Right cardiac atrium (tissue), 5 donors: ENCODE measurements at places on chromosomes 7 and 10.

DNA sequence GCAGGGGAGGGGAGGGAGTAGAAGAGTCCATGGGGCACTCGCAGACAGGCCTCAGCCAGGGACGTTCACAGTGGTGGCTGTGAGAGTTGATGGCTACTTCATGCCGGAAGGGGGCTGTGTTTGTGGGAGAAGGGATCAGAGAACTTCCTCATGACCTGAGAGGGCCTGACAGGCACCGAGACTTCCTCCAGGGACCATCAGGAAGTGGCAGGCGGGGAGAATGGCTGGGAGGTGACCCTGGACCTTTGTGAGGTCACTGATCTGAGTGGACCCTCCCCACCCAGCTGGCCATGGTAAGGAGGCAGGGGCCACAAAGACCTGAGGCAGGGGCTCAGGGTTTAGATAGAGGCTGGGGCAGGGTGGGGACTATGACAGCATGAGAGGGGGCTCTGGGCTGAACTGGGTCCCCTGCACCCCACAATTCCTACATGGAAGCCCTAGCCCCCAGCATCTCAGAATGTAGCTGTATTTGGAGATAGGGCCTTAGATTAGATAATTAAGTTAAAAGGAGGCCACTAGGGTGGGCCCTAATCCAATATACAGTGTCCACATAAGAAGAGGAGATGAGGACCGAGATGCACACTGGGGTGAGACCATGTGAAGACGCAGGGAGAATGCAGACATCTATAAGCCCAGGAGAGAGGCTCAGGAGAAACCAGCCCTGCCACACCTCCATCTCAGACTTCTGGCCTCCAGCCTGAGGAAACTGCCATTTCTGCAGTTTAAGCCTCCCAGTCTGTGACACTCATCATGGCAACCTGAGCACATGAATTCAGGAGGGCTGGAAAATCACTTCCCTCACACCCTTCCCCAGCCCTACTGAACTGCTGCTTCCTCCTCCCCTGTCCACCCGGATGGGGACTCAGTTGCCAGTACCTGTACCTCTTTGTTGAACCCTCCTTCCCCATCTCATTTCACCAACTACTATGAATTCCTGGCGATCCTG, 273.9 kb upstream of the ZNF32 start:
- no peak for DNase-seq

- no peak for DNase-seq
Observed at GRCh38 chr7:55132890-55133551, 114.2 kb downstream of the EGFR start.

DNA sequence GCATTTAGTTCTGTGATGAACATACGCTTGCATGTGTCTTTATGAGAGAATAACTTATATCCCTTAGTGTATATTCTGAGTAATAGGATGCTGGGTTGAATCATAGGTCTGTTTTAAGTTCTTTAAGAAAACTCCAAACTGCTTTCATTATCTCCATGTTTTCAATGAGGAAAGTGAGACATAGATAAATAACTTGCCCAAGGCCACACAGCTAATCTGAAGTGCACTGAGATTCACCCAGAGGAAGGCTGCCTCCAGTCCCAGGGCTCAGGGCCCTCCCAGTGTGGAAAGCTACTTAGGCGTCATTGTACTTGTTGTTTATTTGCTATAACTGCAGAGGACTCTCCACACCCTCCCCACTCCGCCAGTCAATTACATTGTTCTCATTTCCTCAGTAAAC, 126.7 kb downstream of the INHBA start:
- no peak for DNase-seq

DNA sequence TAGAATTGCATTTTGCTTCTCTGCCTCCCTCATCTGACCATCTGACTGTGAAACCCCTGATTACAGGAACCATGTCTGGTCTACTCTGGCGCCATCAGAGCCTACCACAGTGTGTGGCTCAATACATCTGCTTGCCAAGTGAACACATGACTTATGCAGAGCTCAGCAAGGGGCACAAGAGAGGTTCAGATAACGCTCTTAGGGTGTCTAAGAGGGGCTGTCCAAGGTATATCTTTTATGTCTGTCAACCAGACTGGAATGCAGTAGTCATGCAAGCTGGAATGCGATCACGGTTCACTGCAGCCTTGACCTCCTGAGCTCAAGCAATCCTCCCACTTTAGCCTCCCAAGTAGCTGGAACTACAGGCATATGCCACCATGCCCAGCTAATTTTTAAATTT, 10.3 kb upstream of the RRP12 start:
- DNase-seq = no peak

- no peak for DNase-seq
Observed at GRCh38 chr10:725302-725701, 35.8 kb upstream of the DIP2C start.

DNA sequence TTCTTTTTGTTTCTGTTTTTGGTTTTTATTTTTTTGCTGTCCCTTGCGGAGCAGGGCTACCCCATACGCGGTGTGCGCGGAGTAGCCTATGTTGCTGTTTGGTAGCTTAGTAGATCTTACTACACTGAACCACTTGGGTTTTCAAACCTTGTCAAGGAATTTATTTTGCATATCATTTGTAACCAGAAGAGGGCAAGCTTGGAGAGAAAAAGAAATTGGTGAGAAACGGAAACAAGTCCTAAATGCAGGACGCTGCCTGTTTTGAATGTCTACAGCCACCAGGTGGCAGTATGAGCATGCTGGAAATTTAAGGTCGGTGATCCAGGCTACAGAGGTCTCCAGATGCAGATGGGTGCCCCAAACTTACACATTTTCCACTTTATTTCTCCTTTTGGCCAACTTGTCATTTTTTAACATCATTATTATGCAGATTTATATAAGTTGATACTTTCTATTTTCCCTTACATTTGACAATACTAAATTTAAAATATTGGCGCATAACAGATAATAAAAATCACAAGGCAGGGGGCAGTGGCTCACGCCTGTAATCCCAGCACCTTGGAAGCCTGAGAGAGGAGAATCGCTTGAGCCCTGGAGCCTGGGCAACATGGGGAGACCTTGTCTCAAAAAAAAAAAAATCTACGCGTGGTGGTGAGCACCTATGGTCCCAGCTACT, 15.3 kb upstream of the TRA2A start:
- DNase-seq = peak; percentile 82

GRCh38 chr10:119132521-119133345, 28.8 kb downstream of the DENND10 start:
- DNase-seq = no peak

- no peak for DNase-seq
Observed at GRCh38 chr10:67302701-67303100, 376.9 kb downstream of the LRRTM3 start.

DNA sequence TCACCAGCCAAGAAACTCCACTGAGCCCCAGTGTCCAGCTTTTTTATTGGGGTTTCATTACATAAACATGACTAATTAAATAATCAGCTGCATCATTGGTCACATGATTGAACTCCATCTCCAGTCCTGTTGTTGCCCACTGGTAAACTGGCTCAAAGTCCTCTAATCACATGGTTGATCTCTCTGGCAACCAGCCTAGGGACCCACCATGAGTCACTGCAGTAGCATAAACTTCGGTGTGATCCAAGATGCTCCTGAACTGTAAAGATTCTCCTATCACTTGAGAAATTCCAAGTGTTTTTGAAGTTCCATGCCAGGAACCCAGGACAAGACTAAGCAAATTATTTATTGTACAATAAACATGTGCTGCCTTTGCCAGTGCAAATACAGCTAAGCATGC, 130.4 kb upstream of the AUTS2 start:
- DNase-seq = no peak

- DNase-seq = no peak
Observed at GRCh38 chr10:88944813-88945212, 7.8 kb downstream of the ACTA2 start.

DNA sequence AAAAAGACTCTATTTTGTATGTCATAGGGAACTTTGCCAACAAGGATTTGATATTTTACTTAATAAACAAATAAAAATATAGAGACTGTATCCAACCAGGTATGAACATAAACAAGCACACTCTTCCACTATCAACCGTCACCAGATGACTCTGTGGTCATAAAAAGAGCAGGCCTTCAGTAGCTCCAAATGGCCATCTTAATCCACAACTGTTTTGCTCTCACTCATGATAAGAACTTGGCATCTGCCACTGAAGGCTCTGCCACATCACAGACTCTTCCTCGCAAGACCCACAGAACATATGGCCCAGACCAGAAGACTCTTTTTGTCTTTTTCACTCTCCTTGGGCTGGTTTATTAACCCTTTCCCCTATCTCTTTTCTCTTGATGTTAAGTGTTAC, 98.7 kb upstream of the POM121L12 start:
- DNase-seq = no peak

- DNase-seq = no peak
Observed at GRCh38 chr10:59625721-59626522, 83.7 kb downstream of the SLC16A9 start.

DNA sequence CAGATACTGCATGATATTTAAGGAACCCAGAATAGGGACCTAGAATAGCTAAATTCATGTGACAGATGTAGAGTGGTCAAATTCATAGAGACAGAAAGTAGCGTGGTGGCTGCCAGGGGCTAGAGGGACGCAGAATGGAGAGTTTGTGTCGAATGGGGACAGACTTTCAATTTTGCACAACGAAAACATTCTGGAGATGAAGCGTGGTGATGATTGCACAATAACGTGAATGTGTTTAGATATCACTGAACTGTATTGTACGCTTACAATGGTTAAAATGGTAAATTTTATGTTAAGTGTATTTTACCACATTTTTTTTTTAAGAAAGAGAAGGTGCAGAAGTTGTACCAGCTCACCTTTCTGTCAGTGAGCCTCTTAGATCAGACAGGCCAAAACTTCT, 137.8 kb upstream of the TNS3 start:
- DNase-seq = no peak

DNA sequence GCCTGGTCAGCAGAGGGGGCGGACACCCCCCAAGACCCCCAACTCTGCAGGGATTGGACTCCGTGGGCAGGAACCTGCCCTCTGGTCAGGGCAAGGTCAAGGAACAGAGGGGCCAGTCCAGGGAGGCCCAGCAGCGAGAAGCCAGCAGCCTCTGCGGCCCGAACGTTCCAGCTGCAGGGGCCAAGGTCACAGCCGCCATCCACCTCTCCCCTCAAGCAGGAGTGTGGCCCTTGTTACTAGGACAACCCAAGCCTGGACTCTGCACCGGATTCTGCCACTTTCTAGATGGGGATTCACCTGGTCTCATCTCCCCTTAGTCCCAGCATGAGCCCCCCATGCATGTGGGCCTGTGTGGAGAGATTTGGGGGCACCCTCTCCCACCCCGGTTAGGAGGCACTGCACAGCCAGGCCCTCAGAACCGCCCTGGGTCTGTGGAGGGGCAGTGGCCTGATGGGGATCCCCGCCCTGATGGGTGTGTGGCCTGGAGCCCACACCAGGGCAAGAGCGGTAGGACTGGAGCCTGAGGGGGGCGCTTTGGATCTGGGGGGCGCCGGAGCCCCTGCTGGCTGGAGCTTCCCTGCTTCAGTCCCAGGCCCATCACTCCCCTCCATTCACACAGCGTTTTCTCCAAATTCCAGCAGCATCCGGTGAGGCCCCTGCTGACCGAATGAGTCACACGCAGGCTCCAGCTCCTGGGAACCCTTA, 18.1 kb downstream of the ADGRA1 start:
- DNase-seq = peak; percentile 33

DNA sequence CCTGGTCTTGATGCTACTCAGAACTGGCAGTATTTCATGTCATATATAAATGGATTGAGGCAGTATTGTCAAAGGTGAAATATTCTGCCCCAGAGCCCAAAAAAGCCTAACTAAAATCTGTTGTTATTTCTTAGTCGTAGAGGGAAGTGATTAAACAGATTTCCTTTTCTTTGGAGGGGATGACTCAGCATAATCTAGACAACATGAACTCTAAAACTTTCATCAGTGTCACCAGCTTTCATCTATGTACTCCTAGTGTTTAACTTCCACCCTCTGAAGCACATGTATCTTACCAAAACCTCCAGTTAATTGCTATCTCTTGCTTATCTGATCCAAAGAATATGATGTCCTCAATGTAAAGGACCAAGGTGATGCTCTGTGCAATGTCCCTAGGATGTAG, 97.1 kb upstream of the ARID5B start:
- no peak for DNase-seq

GRCh38 chr7:129989466-129989865, 36.7 kb upstream of the UBE2H start:
- DNase-seq = no peak

GRCh38 chr10:18104223-18104872, 35.9 kb upstream of the CACNB2 start:
- peak; percentile 63 for DNase-seq

DNA sequence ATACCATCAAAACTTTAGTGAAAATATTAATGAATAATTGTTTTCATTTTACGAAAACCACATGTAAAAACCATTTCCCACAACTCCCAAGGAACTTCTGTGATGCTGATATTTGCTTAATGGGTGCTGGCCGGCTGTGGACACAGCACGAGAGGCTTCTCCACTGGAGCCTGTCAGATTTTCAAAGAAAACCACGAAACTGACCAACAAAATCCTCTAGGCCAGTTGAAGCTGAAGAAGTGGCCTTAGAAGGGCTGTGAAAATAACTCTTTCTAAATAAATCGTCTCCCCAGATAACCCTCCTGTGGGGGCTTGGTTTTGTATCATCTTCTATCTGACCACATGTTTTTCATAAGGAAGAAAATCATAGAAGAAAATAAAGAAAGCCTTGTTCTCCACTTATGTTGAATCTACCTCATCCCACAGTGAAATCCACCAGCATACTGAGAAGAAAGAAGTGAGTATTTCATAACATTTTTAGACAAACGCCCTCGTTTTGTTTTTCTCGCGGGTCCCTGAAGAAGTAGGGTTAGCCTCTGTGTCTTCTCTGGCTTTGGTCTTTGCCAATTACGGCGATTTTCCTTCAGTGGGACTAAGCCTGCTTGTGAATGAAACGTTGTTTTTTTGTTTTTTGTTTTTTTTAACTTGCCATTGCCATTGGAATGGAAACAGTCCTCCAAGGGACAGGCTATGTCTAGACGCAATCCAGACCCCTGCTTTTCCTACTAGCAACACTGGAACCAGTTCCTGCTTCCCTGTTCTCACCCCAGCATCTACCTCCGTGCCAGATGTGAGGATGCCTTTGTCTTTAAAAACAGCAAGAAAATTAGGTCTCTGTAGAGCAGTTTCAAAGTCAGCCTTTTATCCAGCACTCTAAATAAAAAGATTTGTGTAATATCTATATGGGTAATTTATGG, 123.9 kb downstream of the ADAM12 start:
- DNase-seq = no peak

GRCh38 chr7:158137516-158138328, 449.9 kb downstream of the PTPRN2 start:
- no peak for DNase-seq

GRCh38 chr7:159115601-159116501, 28.8 kb downstream of the VIPR2 start:
- DNase-seq = peak; percentile 38

DNA sequence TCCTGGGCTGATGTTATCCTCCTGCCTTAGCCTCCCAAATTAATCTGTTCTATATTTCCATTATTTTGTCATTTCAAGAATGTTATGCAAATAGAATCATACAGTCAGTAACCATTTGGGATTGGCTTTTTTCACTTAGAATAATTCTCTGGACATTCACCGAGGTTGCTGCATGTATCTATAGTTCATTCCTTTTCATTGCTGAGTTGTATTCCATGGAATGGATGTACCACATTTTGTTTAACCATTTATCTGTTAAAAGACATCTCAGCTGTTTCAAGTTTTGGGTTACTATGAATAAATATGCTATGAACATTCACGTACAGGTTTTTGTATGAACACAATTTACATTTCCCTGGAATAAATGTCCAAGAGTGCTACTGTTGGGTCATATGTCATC, 44.9 kb downstream of the ARHGAP21 start:
- no peak for DNase-seq

- no peak for DNase-seq
Observed at GRCh38 chr7:124059375-124059774, 26.5 kb upstream of the TMEM229A start.

- peak; percentile 41 for DNase-seq
Observed at GRCh38 chr7:1523844-1524243, 6.7 kb upstream of the MAFK start.
